ENCODE measurements at places on chromosomes 16 and 17.

GRCh38 chr16:58098207-58099096, 30.7 kb downstream of the CFAP20 start:
- no peak for DNase-seq

- DNase-seq: no peak
These were observed 10.7 kb downstream of the SPNS2 start for GRCh38 chr17:4509401-4509800.

DNA sequence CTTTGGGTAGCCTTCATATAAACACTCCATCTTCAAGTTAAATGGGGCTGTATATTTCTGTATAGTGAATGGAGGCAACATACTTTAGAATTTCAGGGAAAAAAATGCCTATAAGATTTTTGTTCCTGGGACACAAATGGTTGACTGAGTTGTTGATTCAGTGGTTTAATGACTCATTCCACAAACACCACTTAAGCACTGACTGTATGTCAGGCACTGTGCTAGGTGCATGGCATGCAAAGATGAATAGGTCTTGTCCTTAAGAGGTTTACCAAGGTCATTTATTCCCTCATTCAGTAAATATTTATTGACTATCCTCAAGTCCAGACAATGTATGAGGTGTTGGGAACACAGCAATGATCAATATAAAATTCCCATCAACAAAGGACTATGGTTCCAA, 417.1 kb downstream of the CA10 start:
- DNase-seq: no peak

GRCh38 chr17:9007052-9007714, 14.1 kb upstream of the NTN1 start:
- no peak for DNase-seq

GRCh38 chr16:19804538-19805323, 79.9 kb downstream of the GPRC5B start:
- DNase-seq: no peak

GRCh38 chr16:64745258-64745930, 376.5 kb downstream of the CDH11 start:
- DNase-seq: no peak

GRCh38 chr16:3058139-3059030, 7.1 kb upstream of the IL32 start:
- no peak for DNase-seq

GRCh38 chr17:2090804-2091534, 36.1 kb downstream of the HIC1 start:
- DNase-seq: no peak

- peak; percentile 48 for DNase-seq
These were observed 42.1 kb downstream of the TBC1D16 start for GRCh38 chr17:79993390-79994227.
